ENCODE measurements at places on chromosomes 13 and 19.

GRCh38 chr13:98979012-98979660, 1.3 kb upstream of the DOCK9 start:
- no peak for DNase-seq

DNA sequence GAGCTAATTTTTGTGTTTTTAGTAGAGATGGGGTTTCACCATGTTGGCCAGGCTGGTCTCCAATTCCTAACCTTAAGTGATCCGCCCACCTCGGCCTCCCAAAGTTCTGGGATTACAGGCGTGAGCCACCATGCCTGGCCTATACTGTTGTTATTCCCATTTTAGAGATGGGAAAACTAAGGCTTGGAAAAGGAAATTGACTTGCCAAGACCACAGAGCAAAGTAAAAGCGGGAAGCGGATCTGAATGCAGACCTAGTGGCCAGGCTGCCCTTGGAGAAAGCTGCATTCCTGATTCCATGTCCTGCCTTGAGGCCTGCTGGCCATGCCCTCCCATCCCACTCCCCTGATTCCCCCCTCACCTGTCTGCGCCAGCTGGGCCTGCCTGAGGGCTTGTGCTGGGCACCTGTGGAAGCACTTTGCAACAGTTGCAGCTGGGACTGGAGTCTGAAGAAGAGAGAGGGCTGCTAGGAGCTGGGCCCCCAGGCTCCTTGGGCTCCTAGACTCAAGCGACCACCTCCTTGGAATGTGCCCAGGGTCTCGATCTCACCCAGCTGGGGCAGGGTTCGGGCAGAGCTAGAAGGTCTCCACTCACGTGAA, 5.7 kb downstream of the PALM3 start:
- no peak for DNase-seq

DNA sequence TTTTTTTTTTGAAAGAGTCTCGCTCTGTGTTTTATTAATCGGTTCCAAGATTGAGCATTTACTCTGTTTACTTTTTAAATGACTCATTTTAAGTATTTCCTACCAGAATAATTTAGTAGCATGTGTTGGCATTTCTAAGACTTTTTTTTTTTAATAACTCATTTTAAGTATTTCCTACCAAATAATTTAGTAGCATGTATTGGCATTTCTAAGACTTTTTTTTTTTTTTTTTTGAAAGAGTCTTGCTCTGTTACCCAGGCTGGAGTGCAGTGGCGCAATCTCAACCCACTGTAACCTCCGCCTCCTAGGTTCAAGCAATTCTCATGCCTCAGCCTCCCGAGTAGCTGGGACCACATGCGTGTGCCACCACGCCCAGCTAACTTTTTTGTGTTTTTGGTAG, 13.1 kb downstream of the SETDB2 start:
- no peak for DNase-seq

DNA sequence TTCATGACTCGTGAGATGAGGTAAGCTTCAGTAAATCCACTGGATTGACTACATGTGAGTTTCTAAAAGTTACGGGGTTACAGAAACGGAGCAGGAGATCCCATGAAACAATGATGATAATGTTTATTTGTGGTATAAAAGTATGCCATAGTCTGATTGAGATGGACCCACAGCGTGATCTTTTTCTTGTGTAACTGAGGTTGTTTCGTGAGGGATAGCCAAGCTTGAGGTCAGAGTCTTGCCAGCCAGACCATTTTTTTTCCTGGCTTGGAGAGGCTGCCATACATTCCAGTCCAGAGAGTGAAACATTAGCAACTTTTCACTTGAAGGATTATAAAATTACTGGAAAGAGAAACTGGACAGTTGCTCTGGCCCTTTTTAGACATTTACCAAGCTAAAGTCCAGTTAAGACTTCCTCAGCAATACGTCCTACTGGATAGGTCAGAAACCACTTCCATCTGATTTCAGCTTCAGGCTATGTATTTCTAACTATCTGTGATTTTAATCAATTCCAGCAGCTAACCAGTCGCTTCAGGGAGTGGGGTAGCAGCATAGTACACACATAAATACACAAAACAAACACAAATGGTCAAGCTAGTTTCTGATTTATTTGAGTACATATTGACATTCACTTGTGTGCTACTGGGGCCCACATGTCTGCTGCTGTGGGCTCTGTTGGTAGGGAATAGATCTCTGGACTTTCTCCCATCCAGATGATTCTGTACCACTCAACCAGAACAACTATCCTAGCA, 194.6 kb downstream of the POSTN start:
- no peak for DNase-seq

DNA sequence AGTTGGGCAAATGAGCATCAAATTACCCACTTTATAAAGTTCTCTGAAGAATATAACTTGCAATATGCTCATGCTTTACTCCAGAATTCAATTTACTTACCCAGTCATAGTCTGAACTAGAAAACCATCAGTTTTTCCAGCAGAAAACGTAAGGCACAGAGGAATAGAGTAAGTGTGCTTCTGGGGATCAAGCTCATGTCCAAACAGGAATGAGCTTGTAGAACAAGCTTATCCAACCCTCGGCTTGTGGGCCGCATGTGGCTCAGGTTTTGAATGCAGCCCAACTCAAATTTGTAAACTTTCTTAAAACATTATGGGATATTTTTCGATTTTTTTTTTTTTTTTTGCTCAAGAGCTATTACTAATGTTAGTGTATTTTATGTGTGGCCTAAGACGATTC, 308.5 kb upstream of the KLF12 start:
- DNase-seq: no peak

DNA sequence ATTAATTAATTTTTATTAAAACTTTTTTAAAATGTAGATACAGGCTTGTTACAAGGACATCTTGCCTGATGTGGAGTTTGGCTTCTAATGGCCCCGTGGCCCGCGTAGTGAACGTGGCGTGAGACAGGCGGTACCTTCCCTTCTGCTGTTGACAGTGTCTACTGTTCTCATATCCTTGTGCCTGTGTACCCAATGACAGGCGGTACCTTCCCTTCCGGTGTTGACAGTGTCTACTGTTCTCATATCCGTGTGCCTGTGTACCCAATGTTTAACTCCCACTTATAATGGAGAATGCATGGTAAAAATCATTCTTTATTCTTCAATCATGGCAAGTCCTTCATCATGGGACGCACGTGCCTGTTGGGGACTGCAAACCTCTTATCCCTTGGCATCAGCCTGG, 79.1 kb upstream of the ZNF835 start:
- no peak for DNase-seq

GRCh38 chr19:3162418-3163229, 15.9 kb upstream of the S1PR4 start:
- no peak for DNase-seq

- DNase-seq: no peak
Measured at GRCh38 chr19:7224209-7224686, 70.0 kb downstream of the INSR start.

GRCh38 chr19:50833117-50833801, at the start of gene KLK15:
TSS of gene KLK15 (minus strand) at chr19:50833574. CDS start at chr19:50831492, 2,082 bp downstream.
- no peak for DNase-seq

- DNase-seq: no peak
Measured at GRCh38 chr19:30026933-30027332, 84.9 kb downstream of the URI1 start.

DNA sequence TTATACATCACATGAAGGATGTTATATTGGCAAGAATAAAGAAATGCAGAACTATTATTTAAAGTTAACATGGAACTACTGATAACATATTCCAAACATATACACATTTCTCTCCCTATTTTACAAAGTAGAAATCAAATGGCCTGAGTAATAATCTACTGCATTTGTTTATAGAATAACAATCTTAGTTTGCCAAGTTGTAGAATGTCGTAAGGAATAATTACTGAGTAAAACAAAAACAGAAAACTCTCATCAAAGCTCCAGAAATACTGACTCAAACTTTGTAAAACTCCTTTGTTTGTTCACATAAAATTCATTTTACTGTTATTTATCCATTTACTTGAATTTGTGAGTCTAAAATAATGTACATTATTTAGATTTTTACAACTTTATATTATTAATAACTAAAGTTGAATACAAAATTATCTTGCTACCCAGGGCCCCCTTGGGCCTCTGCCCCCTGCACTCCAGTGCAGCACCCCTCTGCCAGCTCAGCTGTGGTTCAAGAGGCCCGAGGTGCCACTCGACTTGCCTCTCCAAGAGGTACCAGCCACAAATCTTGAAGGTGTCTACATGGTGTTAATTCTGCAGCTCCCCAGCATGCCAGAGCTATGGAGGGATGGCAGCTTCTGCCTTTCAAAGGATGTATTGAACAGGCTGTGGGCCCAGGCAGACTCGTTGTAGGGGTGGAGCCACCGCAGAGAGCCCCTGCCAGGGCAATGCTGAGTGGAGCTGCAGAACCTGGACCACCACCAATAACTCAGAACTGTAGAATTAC, 2819.7 kb downstream of the PCDH9 start:
- no peak for DNase-seq

DNA sequence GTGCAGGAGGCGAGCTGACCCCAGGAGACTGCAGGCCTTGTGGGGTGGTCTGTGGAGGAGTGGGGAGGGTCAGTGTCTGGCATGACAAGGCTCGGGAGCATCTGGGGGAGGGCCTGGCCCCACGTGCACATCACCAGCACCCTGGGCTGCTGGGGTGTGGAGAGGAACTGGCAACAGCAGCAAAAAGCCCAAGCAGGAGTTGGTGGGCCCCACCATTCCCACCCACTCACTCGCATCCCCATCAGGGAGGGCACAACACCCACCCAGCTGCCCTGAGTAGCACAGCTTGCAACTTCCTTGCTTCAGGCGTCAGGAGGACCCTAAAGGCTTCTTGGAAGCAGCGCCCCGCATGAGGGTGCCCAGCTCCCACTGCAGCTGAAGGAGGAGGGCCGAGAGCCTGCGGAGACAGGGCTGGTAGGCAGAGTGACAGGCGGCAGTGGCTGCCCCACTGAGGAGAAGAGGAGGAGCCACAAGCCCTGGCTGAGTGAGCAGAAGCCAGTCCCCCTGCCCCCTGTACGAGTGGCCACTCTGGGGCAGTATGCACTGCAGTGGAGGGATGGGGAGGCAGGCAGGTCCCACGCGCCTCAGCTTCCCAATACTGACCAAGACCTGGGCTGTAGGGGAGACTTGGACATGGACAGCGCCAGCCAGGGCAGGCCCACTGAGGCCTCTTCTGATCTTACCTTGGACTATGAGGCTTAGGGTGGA, 26.5 kb downstream of the ELL start:
- DNase-seq: no peak

- peak; percentile 14 for DNase-seq
Measured at GRCh38 chr13:38819053-38819452, 132.2 kb downstream of the FREM2 start.

DNA sequence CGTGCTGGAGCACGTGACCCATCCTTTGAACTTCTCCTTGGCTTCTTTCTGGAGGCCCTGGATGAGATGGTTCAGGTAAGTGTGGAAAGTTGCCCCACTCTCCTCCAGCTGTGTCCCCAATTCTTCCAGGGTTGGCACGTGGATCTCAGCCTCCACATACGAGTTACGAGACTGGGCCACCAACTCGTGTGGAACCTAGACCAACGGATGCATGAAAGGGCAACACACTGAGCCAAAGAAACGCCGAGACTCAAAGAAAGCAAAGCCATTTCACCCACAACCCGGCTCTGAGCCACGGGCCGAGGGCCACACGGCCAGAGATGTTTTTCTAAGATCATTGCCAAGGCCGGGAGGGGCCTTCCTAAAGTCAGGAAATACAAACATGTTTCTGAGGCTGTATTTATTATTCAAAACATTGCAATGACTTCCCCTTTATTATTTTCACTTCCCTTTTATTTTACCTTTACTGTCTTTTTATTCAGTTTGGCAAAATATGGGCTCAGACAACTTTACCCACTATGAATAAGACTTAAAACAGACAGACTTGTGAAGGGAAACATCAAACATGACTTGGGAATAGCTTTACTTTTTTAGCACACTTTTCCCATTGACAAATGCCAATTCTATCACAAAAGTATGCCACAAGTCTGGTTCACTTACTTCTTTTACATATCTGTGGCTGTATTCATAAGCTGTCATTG, 94.6 kb downstream of the KL start:
- DNase-seq: no peak

DNA sequence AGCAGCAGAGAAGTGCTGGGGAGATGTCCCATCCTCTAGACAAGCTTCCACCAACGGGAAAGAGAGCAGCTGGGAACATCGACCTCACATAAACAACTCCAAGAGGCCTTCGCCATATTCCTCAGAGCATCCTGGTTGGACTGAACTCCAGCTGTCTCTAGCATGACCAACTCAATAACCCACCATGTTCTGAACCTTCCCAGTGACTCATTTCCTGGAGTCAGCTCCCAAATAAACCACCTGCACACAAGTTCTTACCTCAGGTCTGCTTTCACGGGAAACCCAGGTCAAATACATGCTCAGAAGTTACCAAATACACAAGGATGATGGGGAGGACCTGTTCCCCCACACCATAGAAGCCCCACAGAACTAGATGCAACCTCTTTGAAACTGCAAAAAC, 878.5 kb downstream of the UQCRFS1 start:
- no peak for DNase-seq

GRCh38 chr19:10412257-10412977, 7.9 kb upstream of the PDE4A start:
- DNase-seq: no peak

GRCh38 chr19:10111405-10111811, at the start of gene P2RY11:
TSS of gene P2RY11 (plus strand) at chr19:10111693. CDS start at chr19:10111722, 29 bp downstream.
- no peak for DNase-seq

DNA sequence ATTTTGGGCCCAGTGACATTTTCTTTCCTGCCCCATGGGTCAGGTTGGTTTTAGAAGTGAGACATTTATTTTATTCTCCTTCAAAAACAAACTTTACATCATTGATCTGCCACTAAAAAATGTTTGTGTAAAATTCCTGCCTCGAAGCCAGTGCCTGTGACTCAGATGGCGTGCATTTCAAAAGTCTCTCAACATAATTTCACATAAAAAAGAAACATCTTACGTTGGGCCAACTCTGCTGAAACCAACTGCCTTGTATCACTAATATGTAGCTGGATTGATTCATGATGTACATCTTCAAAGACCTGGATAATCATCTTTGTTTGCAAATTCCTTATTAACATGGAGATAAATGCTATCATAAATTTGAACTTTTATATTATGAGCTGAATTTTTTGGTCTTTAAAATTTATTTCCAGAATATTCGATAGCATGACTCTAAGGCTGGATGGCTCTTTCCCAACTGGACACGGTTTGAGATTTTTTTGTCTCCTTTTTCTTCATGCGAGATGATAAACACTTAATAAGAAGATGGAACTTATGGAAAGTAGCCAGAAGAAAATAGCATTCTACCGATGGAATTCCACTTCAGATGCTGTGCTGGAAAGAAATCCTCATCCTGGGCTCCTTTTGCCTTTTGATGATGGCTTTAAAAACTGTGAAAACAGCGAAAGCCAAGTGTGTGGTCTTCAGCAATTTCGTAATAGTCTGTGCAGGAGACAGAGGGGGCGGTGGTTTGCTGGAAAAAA, 420.5 kb downstream of the FGF9 start:
- DNase-seq: no peak

DNA sequence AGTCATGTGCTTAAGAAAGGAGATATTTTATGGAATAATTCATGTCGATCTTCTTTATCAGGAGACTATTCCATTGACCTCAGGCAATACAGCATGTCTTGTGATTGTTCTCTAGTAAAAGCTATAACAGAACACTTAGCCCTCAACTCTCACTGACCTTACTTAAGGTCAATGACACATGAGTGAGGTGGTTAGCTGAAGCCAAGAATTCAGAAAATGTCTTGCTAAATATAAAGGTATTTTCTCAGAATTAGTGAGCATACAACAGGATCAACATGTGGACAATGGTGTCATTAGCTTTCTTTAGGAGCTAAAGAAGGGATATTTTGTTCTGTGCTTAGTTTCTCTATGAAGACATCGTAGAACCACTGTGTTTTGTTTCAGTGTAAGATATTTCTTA, 1730.4 kb upstream of the SLC10A2 start:
- no peak for DNase-seq

- DNase-seq: no peak
Measured at GRCh38 chr19:46915386-46915785, 54.6 kb downstream of the ARHGAP35 start.

Measured in left renal pelvis (tissue), 4 donors.